ENCODE measurements at places on chromosomes 7 and 10. TPM values are rescaled to one million over a fixed set of nuclear protein-coding genes. Genes with fewer than 3 reads are reported as not detected.

DNA sequence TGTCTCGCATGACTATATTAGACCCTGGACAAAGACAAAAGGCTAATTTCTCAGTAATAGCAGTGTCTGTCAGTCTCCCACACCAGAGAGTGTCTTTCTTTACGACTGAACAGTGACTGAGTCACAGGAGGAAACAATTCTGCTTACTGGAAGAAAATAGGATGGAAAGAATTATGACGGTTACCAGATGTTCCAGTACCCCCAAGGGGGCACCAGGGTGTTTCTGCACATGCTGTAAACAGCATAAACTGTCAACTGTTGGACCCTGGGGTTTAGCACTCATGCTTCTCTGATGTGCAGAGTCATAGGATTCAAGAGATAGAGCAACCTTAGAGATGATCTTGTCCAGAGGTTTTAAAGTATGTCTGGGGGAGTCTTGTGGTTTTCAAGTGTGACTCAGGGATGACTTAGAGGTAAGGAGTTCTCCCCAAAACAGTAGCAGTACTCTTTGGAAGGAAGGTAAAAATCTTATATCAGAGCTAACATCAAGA lies 291.7 kb downstream of the THSD7A start:
- no peak for DNase-seq

GRCh38 chr7:47119261-47119865 lies 462.5 kb downstream of the TNS3 start:
- DNase-seq = no peak

Gene PLAC9
- 45.2 TPM for total RNA-seq

DNA sequence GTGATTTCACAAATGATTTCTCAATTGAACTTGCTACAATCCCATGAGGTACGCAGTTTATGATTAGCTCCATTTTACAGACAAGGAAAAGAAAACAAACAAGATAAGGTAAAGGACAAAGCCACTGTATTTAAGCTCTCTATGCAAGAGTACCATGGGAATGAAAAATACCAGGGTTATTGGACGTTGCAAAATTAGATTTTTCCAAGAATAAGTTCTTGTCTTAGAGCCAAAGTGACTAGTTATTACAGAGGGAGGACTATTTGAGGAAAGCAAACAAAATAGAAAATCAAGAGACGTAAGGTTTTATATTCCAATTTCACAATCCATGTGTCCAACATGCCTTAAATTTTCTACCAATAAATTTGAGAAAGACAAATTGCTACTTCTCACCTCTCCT lies 97.9 kb upstream of the PTN start:
- no peak for DNase-seq

- DNase-seq = no peak
These were observed 14.0 kb upstream of the CDK14 start for GRCh38 chr7:90582164-90582563.

- DNase-seq = no peak
These were observed 56.7 kb downstream of the COL17A1 start for GRCh38 chr10:104028823-104029520.

Data from Right ventricle myocardium inferior (tissue), 1 donor.